T-helper 2 cell (primary cell): ENCODE measurements at places on chromosomes 16 and 17.

- no peak for DNase-seq
Observed at GRCh38 chr16:63983401-63983800, 1138.5 kb downstream of the CDH11 start.

- DNase-seq, result no peak
Observed at GRCh38 chr16:29315046-29315445, 91.5 kb downstream of the NPIPB11 start.

DNA sequence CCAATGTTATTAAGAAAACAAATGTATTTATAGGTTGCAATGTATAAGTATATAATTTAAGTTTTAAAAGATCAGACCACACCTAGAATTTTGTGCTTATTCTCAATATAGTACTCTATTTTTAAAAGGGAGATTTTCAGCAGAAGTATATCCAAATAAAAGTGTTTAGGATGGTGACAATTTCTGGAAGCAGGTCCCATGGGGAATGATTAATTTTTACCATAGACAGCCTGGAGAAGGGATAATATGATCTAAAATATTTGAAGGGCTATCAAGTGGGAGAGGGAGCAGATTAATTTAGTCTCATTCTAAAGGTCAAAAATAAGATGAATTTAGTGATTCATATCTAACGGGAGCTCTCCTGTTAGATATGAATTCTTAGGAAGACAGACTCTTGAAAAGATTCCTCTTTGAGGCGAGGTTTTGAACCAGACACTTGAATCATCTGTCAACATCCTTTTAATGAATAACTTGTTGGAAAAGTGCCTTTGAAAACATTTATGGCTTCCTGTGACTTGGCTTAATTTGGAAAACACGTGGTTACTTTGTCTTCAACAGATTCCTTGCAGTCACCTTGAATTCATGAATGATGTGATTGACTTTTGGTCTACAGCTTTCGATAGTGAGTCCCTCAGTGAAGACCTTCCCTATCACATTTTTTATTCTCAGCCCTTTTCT is 29.3 kb upstream of the SMIM36 start:
- DNase-seq, result no peak

- DNase-seq, result no peak
Observed at GRCh38 chr17:61422116-61422799, 22.6 kb downstream of the TBX2 start.

GRCh38 chr16:76190480-76190879 is 86.7 kb upstream of the CNTNAP4 start:
- no peak for DNase-seq

DNA sequence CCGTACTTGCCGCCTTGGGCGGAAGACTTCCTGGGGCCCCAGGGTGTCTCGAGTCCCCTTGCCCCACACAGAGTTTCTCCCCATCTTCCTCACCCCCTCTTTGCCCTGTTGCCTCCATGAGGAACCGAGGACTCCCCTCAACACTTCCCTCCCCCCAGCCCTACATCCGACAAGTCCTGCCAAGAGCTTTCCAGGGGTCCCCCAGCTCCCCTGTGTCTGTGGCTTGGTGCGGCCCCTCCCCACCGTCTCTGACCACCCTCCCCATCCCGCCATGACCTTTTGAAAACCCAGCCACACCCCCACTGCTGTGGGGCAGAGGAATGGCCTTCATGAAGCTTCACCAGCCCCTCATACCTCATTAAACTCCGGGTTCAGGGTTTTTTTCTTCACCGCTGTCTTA is 11.4 kb downstream of the SCGB1C2 start:
- DNase-seq, result no peak

DNA sequence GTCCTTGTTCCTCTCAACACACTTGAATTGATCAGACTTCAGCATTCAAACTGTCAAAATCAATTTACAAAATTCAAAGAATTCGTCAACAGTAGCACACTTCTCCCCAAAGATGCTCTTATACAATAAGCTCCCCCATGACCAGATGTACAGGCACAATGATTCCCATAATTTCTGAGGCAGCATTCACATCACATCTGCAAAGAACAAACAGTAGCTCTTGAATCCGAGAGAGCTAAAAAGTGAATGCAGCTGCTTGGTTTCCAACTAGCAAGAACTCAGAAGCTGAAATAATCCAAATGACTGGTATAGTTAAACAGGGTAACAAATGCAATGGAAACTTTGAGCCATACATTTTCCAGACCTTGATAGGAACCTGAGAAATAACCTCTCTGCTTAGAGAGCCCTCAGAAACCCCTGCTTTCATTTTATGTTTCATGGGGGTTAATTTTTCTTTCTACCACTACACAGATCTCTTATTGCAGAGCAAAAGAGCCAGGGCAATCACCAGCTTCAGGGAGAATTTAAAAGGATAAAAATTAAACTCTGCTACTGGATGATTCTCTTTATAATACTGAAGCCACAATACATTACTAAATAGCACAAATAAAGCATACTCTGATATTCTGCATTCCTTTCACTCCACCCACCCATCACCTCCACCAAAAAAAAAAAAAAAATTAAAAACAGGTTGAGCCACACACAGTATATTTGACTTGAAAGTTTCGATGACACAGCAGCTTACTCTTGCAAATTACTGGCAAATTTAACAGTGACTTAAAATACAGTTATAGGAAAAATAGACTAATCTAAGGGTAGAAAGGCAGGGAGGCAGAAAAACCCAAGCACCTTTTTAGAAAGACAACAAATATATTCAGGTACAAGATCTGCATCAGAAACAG is 23.1 kb upstream of the TMEM97 start:
- no peak for DNase-seq

- no peak for DNase-seq
Observed at GRCh38 chr17:72525225-72526015, 404.6 kb downstream of the SOX9 start.

GRCh38 chr17:42937712-42938596 is 26.3 kb downstream of the AARSD1 start:
- DNase-seq, result no peak

GRCh38 chr17:19387921-19388521 is 1.0 kb upstream of the MFAP4 start:
- no peak for DNase-seq

GRCh38 chr17:48994549-48995303 is 2.5 kb upstream of the IGF2BP1 start:
- no peak for DNase-seq

DNA sequence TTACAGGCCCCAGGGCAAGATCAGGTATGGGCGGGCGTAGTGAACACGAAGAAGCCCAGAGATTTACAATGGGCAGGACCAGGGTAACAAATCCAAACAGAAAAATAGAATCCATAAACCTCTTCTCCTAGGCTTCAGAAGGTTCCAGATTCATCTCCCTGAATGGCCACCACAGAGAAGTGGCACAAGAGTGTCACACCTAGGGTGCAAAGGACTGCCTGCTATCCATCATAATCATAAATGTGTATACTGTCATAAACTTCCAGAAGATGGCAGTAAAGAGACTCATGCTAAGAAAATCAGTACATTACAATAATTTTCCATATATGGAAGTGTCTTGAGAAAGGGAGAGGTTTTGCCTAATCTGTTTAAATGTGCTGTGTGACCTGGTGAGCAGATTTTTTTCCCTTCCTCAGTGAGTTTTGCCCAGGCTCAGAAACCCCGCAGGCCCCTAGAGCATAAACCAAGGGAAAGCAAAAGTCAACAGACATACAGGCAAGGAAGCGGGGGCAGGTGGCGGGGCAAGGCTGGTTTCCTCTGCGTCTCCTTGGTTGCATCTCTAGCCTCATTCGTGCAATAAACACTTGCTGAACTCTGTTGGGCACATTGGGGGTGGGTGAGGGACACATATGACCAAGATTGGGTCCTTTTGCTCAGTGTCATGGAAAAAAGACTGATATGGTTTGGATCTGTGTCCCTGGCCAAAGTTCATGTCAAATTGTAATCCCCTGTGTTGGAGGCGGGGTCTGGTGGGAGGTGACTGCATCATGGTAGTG is 92.0 kb upstream of the CDH5 start:
- DNase-seq, result peak; percentile 29

- no peak for DNase-seq
Observed at GRCh38 chr17:32772453-32773025, 104.4 kb downstream of the MYO1D start.

DNA sequence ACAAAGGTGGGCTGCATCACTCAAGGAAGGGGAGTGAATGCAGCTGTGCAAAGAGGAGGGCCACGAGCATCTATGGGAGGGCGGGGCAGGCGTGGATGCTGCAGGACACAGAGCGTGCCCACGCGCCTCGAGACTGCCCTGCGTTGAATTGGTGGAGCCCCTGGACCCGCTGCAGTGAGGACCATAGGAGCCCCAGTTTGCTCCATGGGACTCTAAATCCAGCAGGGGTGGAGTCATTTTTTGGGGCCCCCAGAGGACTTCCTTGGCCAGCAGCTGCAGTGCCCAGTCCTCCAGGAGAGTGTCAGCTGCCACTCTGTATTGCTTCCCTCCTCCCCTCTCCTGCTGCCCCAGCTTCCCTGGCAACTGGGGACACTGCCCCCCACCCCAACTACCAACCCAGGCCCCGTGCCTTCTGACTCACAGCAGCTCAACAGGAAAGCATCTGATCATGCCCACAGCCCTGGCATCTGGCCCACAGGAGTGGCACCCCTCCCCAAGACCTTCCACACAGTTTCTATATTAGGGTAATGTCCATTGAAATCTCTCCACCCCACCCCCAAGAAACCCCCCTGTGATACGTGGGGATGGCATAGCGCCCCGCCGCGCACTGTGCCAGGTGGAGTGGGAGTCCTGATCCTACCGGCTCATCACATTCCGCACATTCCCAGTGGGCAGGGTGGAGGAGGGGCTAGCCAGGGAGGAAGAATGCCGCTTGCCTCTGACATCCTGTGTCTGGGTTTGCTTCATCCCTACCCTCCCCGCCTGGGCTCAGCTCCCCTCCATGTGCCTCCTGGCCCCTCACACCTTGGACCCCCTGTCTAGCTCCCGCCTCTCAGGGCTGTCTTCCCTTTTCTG is 27.8 kb upstream of the ITGA3 start:
- DNase-seq, result no peak

DNA sequence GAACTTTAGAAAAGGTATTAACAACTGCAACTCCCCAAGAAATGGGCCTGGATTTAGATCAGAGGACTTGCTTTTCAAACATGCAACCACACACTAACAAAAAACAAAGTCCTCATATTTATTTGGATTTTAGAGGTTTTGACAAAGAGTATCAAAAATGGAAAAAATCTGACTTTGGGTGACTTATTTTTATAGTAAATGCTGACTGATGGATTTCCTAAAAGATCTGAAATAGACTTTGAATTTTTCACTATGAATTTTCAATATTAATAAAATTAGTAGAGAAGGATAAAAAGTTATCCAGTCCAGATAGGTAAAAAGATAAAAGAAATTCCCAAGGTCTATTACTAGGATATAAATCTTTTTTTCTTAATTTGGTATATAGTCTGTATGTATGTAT is 253.5 kb downstream of the KCNJ2 start:
- no peak for DNase-seq

- no peak for DNase-seq
Observed at GRCh38 chr16:15644267-15644961, 1.5 kb upstream of the MARF1 start.

- DNase-seq, result no peak
Observed at GRCh38 chr17:75565066-75565465, 22.5 kb upstream of the MYO15B start.

DNA sequence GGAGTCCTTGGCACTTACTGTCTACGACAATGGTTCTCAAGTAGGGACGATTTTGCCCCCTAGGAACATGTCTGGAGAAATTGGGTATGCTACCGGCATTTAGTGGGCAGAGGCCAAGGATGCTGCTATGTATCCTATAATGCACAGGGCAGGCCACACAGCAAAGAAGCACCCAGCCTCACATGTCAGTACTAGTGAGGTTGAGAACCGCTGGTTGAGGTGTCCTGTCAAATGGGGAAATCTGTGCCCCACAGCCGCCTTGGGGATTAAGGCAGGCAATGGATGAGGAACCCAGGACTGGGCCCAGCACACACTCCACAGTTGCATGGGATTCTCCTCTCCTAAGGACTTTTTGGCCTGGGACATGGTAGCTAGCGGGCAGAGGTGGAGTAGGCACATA is 86.7 kb upstream of the TOB1 start:
- DNase-seq, result no peak

DNA sequence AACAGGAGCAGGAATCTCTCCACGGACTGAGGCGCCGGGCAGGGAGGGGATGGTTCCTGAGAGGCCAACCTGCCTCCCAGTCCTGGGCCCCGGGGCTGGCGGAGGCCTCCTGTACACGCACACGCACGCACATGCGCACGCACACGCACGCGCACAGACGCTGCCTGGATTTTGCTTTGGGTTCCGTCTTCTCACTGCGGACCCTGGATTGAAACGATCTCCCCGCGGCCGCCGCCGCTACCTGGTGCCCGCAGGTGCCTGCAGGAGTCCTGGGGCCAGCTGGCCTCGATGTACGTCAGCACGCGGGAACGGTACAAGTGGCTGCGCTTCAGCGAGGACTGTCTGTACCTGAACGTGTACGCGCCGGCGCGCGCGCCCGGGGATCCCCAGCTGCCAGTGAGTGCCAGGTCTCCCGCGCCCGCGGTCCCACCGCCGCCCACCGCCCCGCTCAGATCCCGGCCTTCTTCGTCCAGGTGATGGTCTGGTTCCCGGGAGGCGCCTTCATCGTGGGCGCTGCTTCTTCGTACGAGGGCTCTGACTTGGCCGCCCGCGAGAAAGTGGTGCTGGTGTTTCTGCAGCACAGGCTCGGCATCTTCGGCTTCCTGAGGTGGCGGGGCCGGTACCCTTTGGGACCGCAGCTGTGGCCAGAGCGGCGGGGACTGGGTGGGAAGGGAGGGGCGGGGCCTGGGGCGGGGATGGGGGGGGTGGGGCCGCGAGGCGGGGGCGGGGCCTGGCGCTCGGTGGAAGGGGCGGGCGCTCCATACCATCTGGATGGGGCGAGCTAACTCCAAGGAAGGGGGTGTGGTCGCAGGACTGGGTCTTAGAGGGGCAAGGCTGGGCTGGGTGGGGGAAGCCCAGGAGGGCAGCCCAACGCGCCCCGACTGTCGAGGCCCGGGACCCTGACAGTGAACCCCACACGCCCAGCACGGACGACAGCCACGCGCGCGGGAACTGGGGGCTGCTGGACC is 12.3 kb downstream of the CES4A start:
- peak; percentile 52 for DNase-seq

- DNase-seq, result no peak
Observed at GRCh38 chr17:6554871-6555330, 1.5 kb downstream of the PITPNM3 start.

DNA sequence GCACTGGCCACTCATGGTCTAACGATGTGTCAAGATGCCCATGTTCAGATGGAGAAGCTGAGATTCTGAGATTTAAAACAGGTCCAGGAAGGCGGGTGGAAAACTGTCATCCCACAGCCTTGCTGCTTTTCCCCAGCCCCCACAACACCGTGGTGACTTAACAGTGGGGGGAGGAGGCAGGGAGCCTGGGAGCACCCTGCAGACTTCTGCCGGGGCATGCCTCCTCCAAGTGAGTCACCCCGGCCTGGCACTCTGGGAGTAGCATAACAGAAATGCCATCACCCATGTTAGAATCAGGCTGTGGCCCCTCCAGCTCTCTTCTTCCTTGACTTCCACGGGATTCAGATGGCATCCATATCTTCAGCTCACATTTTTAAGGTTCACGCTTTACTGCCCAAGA is 164.8 kb downstream of the CBLN1 start:
- DNase-seq, result no peak

- DNase-seq, result no peak
Observed at GRCh38 chr16:59469266-59469665, 735.1 kb upstream of the GOT2 start.
